Karpas-422 (cell line): ENCODE measurements at places on chromosomes 7 and 10. TPM values are rescaled to one million over a fixed set of nuclear protein-coding genes. Genes with fewer than 3 reads are reported as not detected.

ZPBP gene
- not detected in 2 replicates for total RNA-seq

DNA sequence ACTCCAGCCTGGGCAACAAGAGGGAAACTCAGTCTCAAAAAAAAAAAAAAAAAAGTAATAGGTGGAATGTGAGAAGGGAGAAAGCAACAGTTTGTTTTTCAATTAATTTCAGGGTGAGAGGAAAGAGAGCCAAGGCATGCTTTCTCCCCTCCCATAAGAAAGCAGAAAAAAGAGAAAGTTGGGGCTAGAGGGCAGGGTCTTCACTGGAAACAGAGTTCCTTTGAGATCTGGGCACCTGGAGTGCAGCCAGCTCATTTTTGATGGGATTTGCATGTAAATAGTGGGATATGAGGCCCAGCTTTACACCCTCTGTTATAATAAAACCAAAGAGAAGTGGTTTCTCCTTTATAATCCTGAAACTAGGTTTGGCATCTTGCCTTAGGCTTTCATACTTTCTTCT lies 13.8 kb upstream of the STOX1 start:
- no peak overlapping the region for H3K27ac ChIP-seq
- H3K27me3 ChIP-seq: no peaks in the 10 kb centered on the region
- H3K4me1 ChIP-seq: no peaks in the 10 kb centered on the region

GRCh38 chr10:5575482-5576153 lies 50.9 kb downstream of the CALML3 start:
- no peak overlapping the region for H3K4me3 ChIP-seq
- no peaks in the 10 kb centered on the region for H3K36me3 ChIP-seq
- no peaks in the 10 kb centered on the region for H3K27me3 ChIP-seq
- DNase-seq: no peak

- no peak for DNase-seq
- no peaks in the 10 kb centered on the region for H3K4me1 ChIP-seq
- no peak overlapping the region for H3K4me3 ChIP-seq
- no peaks in the 10 kb centered on the region for H3K27me3 ChIP-seq
- H3K36me3 ChIP-seq: no peaks in the 10 kb centered on the region
Measured at GRCh38 chr10:87652261-87652660, 7.4 kb upstream of the PAPSS2 start.
